ENCODE measurements at places on chromosomes 4 and X.

DNA sequence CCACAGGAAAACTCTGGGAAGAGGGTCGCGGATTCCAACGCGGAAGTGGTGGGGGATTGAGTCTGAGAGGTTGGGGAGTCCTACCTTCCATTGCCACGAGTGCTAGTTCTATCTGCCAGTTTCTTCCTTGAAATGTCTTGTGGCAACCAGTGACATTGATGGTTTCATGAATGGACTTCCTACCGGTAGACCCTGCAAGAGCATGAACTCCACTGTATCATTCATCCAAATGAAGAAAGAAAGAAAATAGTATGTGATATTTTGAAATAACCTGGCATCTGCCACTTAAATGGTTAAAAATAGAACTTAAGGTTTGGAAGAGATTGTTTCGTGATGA, 1.1 kb upstream of the SLC10A7 start:
- DNase-seq, result no peak

DNA sequence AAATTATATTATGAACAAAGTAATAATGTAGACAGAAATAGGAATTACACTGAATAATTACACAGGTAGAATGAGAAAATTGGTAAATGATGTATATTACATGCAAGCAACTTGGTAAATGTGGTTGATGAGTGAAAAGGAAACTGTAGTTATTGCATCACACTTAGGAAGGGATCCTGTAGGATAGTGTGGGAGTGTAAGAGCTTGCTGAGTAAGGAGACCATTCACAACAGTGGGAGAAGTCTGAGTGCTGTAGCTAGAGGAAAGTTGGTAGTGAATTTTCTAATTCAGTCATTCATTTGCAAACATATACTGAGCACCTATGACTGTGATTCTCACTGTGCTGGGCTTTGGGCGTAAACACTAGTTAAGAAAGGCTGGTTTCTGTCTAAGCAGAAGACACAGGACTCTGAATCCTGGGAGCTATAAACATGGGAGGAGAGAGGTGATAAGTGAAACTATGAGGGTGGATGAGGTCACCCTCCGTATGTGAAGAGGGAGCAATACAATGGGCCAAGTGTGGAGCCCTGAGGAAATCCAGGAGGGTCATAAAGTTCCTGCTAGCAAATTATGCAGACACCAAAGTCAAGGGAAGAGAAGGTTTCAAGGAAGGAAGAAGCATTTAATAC, 14.2 kb upstream of the CPE start:
- DNase-seq, result no peak

- DNase-seq, result no peak
These were observed 340.9 kb downstream of the CHIC1 start for GRCh38 chrX:73903941-73904340.

- no peak for DNase-seq
These were observed 231.3 kb upstream of the GPRIN3 start for GRCh38 chr4:89538886-89539285.

- DNase-seq, result peak; percentile 20
These were observed 2.1 kb upstream of the CLCN3 start for GRCh38 chr4:169618286-169618685.

GRCh38 chr4:54473798-54474197, 184.0 kb upstream of the KIT start:
- DNase-seq, result no peak

GRCh38 chr4:154454710-154455109, 36.9 kb downstream of the DCHS2 start:
- no peak for DNase-seq

GRCh38 chrX:107684956-107685385, 56.7 kb downstream of the PRPS1 start:
- peak; percentile 39 for DNase-seq

All from HCEC 1CT (cell line).